Tongue (tissue), 3 donors: ENCODE measurements at places on chromosomes 2 and 18. TPM values are rescaled to one million over a fixed set of nuclear protein-coding genes. Genes with fewer than 3 reads are reported as not detected.

Gene BBS5
- 12.2 TPM for total RNA-seq

Gene ACADL
- 8.6 TPM for total RNA-seq

Gene NGEF
- total RNA-seq, result 2.7 TPM

Gene FEZ2
- 96.6 TPM for total RNA-seq

Gene IL36A
- total RNA-seq, result 0.72 TPM

Gene TMEM237
- 30.6 TPM for total RNA-seq

Gene POTEJ
- total RNA-seq, result not detected

Gene MATN3
- 0.41 TPM for total RNA-seq

Gene SP9
- total RNA-seq, result 1.4 TPM
